ENCODE measurements at places on chromosomes 1 and 21.

- DNase-seq, result no peak
These were observed 160.2 kb upstream of the GREM2 start for GRCh38 chr1:240772131-240772530.

DNA sequence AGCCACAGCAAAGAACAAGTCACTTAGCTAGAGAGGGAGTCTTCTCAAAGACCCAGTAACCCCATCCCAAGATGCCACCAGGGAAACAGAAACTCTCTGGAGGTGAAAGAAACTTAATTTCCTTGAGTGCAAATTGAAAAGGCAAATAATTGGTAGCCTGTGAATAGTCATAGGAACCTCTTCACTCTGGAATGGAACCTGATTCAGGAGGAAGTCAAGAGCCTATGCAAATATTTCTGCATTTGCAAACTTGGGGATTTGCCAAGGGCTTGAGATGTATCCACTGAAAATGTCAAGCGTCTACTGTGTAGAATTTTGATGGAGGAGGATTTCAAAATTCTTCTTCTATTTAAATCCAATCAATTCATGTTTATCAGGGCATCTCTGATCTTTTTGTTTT is 5.7 kb downstream of the HIVEP3 start:
- no peak for DNase-seq

DNA sequence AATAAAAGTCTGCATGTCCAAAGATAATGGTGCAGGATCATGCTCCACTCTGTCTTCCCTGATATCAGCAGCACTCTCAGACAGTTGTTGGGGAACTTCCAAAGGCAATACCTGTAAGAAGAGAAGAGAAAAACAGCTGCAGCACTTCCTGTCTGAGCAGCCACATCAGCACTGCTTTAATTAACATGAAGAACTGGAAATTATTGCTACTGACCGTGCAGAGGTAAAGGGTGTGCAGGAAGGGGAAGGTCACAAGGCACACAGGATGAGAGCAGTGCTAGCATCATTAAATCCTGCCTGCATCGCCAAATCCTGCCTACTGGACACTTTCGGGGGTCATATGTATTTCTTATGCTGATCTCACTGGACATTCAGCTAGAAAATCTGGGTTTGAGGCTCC is 379.0 kb downstream of the LMX1A start:
- DNase-seq, result no peak

GRCh38 chr1:171344473-171344820 is 30.5 kb downstream of the FMO4 start:
- no peak for DNase-seq

DNA sequence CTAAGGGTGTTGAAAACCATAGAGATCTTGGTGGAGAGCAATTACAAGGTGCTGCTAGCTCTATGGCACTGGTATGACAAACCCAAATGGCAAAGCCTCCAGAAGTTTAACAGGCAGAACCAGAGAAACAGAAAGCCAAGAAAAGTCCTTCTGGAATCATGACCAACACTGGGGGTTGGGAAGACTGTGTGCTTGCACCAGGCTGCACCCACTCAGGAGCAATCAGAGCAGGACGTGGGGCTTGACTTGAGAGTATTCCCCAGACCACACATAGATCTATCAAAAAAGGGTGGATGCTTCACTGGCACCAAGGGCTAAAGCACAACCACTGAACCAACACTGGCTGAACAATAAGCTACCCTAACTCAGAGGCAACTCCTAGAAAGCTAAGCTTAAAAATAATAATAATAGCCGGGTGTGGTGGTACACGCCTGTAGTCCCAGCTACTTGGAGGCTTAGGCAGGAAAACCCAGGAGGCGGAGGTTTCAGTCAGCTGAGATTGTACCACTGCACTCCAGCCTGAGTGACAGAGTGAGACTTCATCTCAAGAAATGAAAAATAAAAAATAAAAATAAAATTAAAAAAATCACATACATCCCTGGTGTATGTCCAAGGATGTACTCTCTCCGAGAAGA is 20.1 kb upstream of the ENSA start:
- no peak for DNase-seq

- DNase-seq, result peak; percentile 99
These were observed at the start of gene SDHB for GRCh38 chr1:17053685-17054410. Gene SDHB, minus strand, starts transcription at chr1:17054032. Its CDS starts 13 bp downstream, at chr1:17054019.

GRCh38 chr1:195481293-195481692 is 1126.9 kb downstream of the KCNT2 start:
- no peak for DNase-seq

DNA sequence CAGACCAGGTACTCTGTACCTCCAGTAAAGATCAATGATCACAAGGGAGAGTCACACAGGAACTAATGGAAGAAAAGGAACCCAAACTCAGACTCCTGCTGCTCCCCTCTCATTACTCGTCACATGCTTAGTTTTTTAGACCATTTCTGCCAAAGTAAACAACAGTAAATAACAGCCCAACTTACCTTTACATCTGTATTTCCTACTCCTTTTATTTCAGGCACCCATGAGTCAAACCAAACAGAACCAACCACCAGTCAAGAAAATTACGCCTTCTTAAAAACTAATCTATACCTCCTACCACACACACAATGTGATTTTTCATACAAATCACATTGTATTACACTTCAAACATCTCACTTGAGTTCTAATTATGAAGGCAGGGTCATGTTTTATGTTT is 61.4 kb upstream of the HTR1D start:
- no peak for DNase-seq

- DNase-seq, result no peak
These were observed 5.3 kb downstream of the RSPH1 start for GRCh38 chr21:42490720-42491119.

DNA sequence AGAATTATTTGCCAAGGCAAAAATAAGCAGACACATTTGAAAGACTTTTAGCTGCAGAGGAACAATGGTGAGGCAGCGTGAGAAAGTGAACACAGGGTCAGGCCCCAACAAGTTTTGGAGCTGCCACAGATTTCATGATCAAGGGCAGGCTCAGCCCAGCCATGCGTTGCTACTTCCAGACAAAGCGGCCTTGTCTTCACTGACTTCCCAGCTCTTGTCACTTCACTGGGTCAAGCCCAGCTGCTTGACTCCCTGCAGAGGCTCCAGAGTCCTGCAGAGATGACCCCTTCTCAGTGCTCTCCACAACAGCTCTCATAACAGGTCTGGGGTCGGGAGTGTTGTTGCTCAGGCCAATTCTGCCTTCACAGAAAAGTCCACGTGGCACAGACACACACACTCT is 35.8 kb downstream of the HHAT start:
- no peak for DNase-seq

DNA sequence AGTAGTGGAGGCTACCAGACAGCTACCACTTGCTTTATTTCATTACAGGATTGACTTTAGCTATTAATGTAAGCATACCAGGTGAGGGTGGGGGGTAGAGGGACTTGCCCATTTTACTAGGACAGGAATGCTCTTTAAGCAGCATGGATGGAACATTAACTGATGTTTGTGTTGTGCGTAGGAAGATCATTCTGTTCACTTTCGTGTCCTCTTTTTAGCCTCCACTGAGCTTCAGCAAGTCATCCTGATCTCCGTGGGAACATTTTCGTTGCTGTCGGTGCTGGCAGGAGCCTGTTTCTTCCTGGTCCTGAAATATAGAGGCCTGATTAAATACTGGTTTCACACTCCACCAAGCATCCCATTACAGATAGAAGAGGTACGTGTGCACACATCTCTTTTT is 29.3 kb downstream of the IFNGR2 start:
- DNase-seq, result no peak

GRCh38 chr1:238776126-238776525 is 610.2 kb upstream of the CHRM3 start:
- DNase-seq, result no peak

All from adipocyte (in vitro differentiated cells).